Fibroblast of lung (primary cell): ENCODE measurements at places on chromosomes 4 and X.
A peak's percentile ranks its signal among the peaks of the same experiment; 100 is the strongest.

- DNase-seq = no peak
These were observed 91.5 kb upstream of the ZNF827 start for GRCh38 chr4:146029939-146030710.

DNA sequence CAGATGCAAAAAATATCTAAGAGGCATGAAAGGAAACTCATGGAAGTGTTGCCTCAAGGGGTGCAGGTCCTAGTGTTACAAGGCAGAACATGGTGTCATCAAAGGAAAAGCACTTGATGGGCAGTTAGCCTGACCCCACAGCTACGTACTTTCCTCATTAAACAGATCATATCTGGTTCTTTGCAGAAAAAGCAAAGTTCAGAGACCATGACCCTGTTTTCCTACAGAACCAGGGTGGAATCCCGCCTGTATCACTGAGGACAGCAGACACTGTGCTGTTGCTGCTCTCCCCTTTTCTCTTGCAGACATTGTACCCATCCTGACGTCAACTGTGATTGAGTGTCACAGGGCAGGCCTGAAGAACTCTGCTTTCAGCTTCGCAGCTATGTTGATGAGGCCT, 91.7 kb downstream of the RFC1 start:
- DNase-seq = no peak

GRCh38 chrX:112785344-112785743, 55.3 kb downstream of the AMOT start:
- DNase-seq = no peak

- DNase-seq = peak; percentile 68
These were observed 12.7 kb downstream of the ACOX3 start for GRCh38 chr4:8427761-8428287.

GRCh38 chr4:54659313-54659712, 1.6 kb downstream of the KIT start:
- peak; percentile 25 for DNase-seq

- peak; percentile 83 for DNase-seq
These were observed 537.3 kb upstream of the FTHL17 start for GRCh38 chrX:31609130-31609529.

- peak; percentile 29 for DNase-seq
These were observed 47.6 kb downstream of the CBLL2 start for GRCh38 chrX:22320236-22320873.

DNA sequence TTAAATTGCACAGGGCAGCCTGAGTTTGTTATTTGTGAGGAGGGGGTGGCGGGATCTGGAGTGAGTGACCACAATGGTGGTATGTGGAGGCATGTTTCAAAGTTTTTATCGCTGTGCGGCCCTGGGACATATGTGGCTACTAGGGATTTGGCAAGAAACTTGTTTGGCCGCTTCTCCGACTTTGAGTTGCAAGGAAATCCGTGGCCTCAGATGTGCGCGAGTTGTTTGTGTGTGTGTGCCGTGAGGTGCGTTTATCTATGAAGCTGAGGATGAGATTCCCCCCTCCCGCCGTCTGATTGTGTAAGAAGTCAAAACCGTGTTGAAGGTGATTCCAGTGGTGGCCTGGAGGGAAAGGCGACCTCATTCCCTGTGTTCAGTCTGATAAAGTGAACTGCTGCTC, 1.4 kb downstream of the JADE3 start:
- DNase-seq = peak; percentile 27

GRCh38 chrX:20244931-20245330, 21.8 kb downstream of the RPS6KA3 start:
- peak; percentile 58 for DNase-seq

GRCh38 chr4:169225058-169225751, 45.6 kb downstream of the SH3RF1 start:
- DNase-seq = peak; percentile 98

DNA sequence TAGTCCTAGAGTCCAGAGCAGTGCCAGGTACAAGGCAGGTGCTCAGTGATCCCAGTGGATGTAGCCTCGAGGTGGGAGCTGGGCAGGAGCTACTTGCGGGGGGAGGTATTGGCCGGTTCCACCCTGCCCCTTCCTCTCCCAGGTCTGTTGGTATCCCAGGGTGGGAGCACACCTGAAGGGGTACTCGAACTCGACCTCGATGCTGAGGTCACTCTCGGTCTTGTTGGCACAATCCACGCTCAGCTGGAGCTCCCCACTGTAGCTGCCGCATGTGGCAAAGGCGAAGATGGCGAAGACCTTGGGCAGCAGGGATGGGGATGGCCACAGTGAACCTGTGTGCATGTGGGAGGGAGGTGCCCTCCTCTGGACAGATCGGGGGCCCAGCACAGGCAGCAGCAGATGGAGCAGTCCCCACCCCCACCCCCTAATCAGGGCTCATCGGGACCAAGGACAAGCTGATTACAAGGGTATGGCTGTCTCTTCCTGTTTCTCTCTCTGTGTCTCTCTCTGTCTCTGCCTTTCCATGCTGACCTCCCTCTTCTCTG, 2.4 kb downstream of the SYP start:
- DNase-seq = no peak

- peak; percentile 69 for DNase-seq
These were observed 5.2 kb downstream of the KLF3 start for GRCh38 chr4:38669208-38669607.

- peak; percentile 72 for DNase-seq
These were observed 143.0 kb downstream of the STIM2 start for GRCh38 chr4:27003642-27004113.

DNA sequence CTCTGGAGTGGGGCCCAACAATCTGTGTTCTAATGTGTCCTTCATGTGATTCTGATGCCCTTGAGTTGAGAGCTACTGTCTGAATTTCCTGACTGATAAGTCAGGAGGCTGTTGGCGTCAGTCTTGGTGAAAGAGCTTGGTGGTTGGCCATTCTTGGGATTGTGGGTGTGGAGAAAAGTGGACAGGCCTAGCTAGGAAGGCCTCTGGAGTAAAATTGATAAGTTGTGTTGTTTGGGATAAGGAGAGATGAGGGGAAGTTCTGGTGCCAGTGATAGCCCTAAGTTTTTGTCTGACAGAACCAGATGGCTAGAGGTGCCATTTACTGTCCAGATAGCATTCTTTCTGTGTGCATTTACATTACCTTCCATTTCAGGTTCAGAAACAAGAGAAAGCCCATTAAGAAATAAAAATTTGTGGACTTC, 11.7 kb downstream of the NSD2 start:
- DNase-seq = no peak

GRCh38 chr4:157792716-157793115, 380.1 kb downstream of the GASK1B start:
- DNase-seq = no peak

DNA sequence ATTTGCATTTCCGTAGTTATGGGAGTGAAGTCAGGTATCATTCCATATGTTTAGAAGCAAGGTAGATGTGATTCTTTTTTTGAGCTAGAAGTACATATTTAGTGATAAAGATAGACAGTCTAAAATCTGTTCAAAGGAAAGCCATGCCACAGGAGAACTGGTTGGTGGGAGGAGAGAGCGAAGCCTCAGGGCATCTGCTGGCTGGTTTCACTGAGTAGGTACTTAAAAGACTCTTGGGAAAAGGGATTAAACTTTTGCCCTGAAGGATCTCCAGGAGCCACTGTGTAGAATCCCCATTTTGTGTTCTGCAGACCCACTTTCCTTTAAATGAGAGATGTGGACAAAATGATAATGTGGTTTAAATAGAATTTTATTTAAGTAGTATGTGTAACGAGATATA, 89.6 kb downstream of the SHROOM2 start:
- DNase-seq = no peak

GRCh38 chr4:18571301-18571761, 549.8 kb upstream of the LCORL start:
- DNase-seq = no peak

- no peak for DNase-seq
These were observed 16.0 kb upstream of the UVSSA start for GRCh38 chr4:1330761-1331590.

DNA sequence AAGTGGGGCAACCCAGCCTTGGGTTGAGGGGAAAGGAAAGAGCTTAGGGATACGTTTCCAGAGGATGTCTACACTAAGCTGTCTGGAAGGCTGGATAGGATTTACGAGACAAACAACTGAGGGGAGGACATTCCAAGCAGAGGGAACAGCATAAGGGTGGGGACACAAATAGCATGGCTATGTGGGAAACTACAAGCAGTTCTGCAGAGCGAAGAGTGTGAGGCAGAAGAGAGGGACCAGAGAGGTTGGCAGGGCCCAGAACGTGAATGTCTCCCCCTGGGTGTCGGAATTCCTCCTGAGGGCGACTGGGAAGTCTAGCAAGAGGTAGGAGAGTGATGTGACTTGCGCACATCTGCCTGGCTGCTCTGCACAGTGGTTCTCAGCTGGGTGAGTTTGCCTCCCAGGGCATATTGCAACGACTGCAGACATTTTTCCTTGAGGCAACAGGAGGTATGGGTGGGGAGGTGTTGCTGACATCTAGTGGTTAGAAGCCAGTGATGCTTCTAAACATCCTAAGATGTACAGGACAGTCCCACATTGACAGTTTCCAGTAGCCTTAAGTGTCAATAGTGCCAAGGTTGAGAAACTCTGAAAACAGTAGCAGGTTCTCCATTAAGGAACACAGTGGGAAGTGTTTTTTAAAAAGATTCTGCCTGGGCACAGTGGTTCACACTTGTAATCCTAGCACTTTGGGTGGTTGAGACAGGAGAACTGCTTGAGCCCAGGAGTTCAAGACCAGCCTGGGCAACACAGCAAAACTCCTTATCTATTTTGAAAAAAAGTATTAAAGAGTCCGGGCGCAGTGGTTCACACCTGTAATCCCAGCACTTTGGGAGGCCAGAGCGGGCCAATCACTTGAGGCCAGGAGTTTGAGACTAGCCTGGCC, 9.2 kb downstream of the NDUFA1 start:
- DNase-seq = peak; percentile 61

GRCh38 chr4:152200511-152201333, 335.2 kb downstream of the FBXW7 start:
- no peak for DNase-seq

- no peak for DNase-seq
These were observed 23.4 kb upstream of the WFS1 start for GRCh38 chr4:6246170-6246634.

- DNase-seq = no peak
These were observed 11.3 kb downstream of the PSAPL1 start for GRCh38 chr4:7423391-7423790.

GRCh38 chr4:23237771-23238170, 545.0 kb downstream of the GBA3 start:
- DNase-seq = no peak

- DNase-seq = no peak
These were observed 15.8 kb upstream of the CT45A1 start for GRCh38 chrX:135697601-135698000.

DNA sequence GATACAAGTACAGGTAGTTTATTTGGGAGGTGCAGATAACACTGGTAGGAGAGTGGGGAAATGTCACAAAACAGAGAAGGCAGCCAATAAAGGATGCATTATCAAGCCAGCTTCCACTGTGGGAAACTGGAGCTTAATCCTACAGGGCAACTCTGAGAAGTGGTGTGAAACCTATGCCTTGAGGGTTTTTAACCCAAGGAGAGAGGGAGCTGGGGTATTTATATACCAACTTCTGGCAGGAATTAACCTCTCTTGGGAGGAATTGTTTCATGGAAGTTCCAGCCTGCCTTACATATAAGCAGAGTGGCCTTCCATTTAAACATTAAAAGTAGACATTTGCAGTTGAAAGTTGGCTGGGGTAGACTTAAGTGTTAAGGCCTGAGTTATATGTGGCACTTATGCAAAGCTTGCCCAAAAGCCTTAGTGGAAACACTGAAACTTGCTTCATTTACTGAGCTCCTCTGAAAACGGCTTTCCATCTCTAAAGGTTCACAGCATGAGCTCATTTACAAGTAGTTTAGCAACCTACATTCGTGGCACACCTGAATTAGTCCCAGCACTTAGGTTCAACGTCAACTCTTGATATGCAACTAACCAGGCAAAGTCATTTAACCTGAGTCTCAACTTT, 19.2 kb downstream of the MAGEB17 start:
- no peak for DNase-seq

GRCh38 chr4:111499291-111499690, 646.0 kb upstream of the FAM241A start:
- no peak for DNase-seq

DNA sequence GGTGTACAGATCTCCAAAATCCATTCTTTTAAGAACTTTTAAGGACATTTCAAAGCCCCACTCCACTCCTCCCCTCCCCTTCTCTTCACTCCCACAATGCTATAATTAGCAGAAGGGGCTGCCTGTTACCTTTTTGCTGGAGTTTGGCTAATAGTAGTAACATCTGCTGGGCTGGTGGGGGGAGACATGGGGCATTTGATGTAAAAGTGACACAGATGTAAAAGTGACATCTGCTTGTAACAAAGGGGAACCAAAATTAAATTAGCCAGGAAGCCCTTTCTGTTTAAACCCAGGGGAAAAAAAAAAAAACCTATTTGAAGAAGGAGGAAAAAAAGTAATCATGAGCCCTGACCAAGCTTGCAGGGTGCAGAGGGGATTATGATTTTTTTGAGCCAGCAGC, 5.4 kb upstream of the PHOX2B start:
- no peak for DNase-seq

DNA sequence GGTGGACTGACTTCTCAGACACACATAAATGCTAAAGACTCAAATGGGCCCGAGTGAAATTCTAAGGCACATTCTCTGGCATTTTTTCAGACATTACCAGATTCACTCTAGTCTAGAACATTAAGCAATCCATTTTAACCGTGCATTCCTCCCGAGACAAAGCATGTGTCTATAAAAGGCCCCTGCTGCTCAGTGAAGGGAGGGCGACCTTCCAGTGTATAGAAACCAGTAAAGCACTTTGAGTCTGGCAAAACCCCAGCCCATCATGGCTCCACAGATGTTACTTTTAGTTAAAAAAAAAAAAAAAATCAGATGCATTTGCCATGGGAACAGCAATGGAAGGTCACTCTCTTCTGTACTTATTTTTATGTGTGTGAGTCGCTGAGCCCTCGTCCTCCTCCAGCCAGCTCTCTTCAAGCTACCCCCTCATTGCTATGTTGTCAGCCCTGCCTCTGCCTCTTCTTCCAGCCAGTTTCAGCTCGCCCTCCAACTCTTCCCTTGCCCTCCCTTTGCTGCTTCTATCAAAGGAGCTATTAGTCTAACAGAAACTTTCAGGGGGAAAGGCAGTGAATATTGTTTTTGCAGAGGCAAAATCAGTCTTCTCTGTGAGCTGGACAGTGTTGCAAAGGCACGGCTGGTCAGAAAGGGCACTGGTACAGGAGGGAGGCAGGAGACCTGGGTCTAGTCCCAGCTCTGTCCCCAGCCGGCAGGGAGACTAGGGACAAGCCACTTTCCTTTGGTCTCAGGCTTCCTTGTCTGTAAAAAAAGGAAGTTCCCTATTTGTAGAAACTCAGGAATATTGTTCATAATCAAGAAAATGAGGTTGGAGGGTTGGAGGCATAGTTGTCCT, 644.2 kb downstream of the ZNF674 start:
- peak; percentile 79 for DNase-seq
